NCI-H1105 (cell line): ENCODE measurements at places on chromosomes 11 and 22.

- DNase-seq = no peak
These were observed 22.7 kb downstream of the NAV2 start for GRCh38 chr11:19735157-19735908.

- DNase-seq = no peak
These were observed 12.9 kb downstream of the RIBC2 start for GRCh38 chr22:45426387-45426786.

- no peak for DNase-seq
These were observed 15.0 kb downstream of the SLC1A2 start for GRCh38 chr11:35404388-35404775.

- no peak for DNase-seq
These were observed 267.7 kb downstream of the LARGE1 start for GRCh38 chr22:33652615-33653014.

DNA sequence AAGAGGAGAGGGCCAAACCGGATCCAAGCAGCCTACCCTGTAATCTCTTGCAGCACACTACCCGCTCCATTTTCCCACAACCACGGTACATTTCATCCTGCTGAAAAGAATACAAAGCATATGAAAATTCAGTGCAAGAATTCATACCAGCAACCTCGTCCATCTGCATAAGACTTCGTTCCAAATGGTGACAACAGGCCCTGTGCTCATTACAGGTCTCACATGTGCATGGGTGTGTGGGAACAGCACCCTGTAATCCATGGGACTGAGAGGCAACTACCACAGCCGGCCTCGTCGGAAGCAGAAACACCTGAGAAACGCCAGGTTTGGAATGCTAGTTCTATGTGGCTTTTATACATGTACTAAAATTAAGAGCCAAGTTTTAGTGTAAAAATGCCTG is 52.3 kb downstream of the LARGE1 start:
- no peak for DNase-seq

DNA sequence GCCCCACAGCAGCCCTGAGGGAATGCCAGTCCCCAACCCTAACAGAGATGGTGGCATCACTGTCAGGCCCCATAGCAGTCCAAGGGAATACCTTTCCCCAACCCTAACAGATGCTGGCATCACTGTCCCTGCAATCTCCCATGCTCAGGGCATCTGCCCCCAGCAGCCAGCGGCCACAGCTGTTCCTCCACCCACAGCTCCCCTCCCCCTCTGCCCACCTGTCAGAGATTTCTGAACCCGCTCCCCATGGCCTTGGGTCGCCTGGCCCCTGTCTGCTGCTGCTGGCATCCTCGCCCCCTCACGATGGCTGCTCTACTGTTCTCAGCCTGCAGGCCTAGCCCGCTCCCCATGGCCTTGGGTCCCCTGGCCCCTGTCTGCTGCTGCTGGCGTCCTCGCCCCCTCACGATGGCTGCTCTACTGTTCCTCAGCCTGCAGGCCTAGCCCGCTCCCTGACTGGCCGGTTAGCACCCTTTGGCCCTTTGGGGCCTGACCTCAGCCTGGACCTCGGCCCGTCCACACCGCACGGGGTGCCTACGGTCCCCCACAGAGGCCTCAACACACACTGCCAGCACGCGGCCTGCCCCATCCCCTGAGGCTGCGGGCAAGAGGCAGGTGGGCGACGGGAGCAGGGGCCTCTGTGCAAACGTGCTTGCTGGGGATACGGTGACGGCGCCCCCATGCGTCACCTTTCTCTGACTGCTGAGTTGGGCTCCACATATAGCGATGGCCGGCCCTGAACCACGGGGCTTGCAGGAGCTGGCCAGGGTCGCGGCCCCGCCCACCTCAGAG is 20.7 kb downstream of the CHID1 start:
- DNase-seq = no peak

DNA sequence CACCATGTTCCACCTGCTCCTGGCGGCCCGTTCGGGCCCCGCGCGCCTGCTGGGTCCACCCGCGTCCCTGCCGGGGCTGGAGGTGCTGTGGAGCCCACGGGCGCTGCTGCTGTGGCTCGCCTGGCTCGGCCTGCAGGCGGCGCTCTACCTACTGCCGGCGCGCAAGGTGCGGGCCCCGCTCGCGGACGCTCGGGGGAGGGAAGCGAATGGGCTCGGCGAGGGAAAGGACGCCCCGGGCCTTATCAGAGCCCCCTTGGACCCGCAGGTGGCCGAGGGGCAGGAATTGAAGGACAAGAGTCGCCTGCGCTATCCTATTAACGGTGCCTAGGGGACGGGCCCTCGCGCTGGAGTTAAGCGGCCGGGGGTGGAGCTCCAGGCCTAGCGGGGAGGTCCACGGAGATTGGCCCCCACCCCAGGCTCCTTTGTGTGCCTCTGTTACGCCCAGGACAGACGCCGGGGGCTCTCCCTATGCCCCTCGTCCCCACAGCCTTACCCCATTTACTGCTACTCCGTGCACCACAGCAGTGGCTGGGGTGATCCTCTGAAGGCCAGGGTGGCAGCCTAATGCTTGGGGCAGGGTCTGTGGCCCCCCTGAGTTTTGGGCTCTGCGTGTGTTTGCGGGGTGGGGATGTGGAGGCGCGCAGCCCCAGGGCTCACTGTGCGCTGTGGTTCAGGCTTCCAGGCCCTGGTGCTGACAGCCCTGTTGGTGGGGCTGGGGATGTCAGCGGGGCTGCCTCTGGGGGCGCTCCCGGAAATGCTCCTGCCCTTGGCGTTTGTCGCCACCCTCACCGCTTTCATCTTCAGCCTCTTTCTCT is 1.1 kb downstream of the TM7SF2 start:
- DNase-seq = peak; percentile 30

DNA sequence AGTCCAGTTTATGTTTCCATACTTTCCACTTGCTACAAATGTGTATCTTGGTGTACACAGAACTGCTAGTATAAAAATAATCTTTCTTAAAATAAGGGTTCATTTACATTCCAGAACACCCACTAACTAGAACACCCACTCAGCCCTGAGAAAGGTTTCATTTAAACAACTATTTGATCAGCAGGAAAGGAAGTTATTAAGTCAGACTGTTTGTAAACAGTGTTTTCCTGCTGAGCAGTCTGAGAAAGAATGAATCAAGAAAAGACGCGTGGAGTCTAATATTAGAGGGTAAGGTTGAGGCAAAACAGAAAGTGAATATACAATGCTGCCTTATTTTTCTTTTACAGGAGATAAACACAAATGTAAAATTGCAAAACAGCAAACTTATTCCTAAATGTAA is 32.7 kb downstream of the NARS2 start:
- no peak for DNase-seq

DNA sequence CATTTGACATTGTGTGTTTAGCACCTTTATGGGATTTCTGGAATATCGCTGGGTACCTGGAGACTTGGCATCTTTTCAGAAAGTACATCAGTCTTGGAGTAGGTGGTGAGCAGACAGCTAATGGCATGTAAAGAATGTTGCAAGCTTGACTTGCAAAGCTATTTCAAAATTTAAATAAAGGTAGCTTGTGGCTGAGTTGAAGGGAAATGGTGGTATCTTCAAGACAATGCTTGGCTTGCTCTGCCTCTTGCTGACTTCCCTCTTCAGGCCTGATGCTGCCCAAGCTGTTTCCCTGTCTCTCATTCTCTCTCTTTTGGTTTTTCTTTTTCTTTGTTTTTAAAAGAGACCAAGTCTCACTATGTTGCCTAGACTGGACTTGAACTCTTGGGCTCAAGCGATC is 13.2 kb downstream of the ZNRF3 start:
- no peak for DNase-seq

- DNase-seq = no peak
These were observed 139.6 kb downstream of the TRPC6 start for GRCh38 chr11:101444164-101444563.

- no peak for DNase-seq
These were observed 224.5 kb upstream of the DDI1 start for GRCh38 chr11:103811870-103812455.

- peak; percentile 37 for DNase-seq
These were observed 131.9 kb downstream of the SHANK2 start for GRCh38 chr11:71120471-71120896.

- DNase-seq = no peak
These were observed at the start of gene NAALAD2 for GRCh38 chr11:90134478-90135003. Gene NAALAD2 (plus strand): TSS chr11:90134663. CDS start chr11:90134759, 96 bp downstream.

GRCh38 chr11:62555464-62556107 is 9.0 kb upstream of the AHNAK start:
- no peak for DNase-seq

- DNase-seq = peak; percentile 12
These were observed 53.2 kb downstream of the GRIK4 start for GRCh38 chr11:120564573-120565311.

DNA sequence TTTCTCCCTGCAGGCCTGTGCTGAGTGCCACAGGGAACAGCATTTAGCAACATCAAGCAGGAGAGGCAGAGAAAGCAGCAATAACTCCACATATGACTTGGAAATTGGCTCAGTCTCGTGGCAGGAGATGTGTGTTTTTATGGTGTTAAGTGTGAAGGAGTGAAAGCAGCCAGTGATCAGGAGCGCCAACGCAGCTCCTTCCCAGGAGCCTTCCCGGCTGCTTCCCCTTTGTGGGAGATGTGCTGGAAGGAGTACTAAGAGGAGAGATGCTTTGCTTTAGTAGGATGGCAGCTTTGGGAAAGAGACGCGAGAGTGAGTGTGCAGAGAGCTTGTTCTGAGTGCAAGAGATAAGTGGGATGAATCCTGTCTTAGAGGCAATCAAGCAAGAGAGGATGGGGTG is 54.7 kb upstream of the KIRREL3 start:
- DNase-seq = no peak

GRCh38 chr11:12241971-12242672 is 131.7 kb downstream of the MICAL2 start:
- DNase-seq = no peak

GRCh38 chr11:117646411-117646810 is 150.6 kb downstream of the DSCAML1 start:
- no peak for DNase-seq

- no peak for DNase-seq
These were observed 71.0 kb downstream of the BRD1 start for GRCh38 chr22:49756676-49757075.

GRCh38 chr11:61071913-61072312 is 30.4 kb upstream of the CD5 start:
- DNase-seq = no peak

GRCh38 chr11:64038500-64038899 is 2.8 kb downstream of the FLRT1 start:
- DNase-seq = no peak

- DNase-seq = peak; percentile 55
These were observed 7.5 kb downstream of the GP1BB start for GRCh38 chr22:19730655-19731360.

DNA sequence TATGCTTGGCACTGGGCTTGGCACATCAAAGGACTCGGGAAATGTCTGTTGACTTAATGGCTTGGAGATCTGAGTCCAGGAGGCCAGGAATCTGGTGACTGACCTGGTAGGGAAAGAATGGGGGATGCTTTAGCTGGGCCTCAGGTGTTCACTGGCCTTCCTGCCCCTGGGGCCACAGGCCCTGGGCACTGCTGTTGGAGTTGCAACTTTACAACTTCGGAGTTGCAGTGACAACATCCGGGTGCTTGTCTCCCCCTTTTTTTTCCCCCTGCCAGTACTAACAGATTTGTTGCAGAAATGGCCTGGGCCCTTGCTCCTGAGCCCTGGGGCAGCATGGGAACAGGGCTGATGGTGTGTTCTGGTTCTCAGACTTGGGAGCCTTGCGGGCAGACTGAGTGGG is 23.8 kb downstream of the OSBP2 start:
- DNase-seq = no peak

DNA sequence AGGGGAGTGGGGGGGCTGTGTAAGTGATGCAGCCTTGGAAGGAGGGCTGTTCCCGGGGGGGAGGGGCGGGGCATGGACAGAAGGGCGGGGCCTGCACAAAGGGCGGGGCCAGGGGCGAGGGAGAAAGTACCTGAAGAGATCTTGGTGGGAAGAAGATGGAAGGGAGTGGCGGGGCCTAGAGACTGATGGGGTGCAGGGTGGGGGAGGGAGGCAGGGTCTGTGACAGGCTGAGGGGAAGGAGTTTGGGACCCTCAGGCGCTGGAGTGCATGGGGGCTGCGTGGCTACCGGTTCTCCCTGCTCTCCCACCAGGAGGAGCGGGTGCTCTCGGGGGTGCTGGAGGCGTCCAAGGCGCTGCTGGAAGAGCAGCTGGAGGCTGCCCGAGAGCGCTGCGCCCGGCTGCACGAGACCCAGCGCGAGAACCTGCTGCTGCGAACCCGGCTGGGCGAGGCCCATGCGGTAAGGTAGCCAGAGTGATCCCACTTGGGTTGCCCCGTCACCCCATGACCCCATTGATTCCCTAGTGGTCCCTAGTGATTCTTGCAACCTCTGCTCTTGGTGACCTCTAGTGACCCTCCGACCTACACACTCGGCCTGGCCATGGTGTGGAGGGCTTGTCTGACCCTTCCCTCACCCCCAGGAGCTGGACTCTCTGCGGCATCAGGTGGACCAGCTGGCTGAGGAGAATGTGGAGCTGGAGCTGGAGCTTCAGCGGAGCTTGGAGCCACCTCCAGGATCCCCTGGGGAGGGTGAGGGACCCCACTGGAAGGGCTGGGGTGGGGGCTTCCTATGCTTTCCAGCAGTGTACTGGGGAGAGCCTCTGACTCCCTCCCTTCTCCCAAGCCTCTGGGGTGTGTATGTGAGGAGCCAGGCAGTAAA is 3.1 kb downstream of the CCDC88B start:
- peak; percentile 24 for DNase-seq

GRCh38 chr11:3095712-3096361 is 38.6 kb upstream of the CARS1 start:
- no peak for DNase-seq

DNA sequence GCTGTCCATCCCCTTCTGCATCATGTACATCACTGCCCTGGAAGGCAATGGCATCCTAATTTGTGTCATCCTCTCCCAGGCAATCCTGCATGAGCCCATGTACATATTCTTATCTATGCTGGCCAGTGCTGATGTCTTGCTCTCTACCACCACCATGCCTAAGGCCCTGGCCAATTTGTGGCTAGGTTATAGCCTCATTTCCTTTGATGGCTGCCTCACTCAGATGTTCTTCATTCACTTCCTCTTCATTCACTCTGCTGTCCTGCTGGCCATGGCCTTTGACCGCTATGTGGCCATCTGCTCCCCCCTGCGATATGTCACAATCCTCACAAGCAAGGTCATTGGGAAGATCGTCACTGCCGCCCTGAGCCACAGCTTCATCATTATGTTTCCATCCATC is 337 bp downstream of the OR52B6 start:
- no peak for DNase-seq

DNA sequence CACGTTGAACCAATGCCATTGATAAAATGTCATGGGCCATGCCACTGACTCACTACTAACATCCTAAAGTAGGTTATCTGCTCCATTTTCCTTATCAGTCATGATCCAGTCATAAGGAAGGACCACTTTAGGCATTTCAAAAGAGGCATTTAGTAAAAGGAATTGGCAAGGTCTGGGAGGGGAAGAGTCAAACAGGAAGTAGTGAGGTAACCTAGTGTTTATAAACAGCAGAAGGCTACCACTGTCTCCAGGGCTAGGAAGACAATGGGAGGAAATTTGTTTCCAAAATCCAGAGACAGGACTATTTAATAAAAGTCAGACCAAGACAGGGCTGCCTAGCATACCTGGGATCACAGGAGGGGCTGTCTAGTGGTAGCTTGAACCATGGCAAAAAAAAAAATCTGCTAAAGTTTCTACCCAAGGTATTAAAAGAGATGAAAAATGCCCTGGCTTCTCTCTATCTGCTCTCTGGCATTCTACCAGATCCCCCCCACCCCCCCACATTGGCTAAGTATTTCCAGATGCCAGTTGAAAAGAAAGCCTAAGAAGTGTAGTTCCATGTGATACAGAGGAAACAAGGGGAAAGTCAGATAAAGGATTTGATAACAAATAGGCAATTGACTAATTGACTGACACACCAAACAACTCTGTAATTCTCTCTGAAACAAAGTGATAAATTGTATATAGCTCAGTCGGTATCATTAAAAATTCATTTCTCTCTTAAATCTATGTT is 50.4 kb upstream of the C11orf87 start:
- no peak for DNase-seq
